Stimulated activated CD4-positive, alpha-beta T cell treated with anti-CD3 and anti-CD28 coated beads, Interleukin-1b, Interleukin-23, amount 100 ng/mL, for 1 hour (primary cell): ENCODE measurements at places on chromosomes 2 and 18.

DNA sequence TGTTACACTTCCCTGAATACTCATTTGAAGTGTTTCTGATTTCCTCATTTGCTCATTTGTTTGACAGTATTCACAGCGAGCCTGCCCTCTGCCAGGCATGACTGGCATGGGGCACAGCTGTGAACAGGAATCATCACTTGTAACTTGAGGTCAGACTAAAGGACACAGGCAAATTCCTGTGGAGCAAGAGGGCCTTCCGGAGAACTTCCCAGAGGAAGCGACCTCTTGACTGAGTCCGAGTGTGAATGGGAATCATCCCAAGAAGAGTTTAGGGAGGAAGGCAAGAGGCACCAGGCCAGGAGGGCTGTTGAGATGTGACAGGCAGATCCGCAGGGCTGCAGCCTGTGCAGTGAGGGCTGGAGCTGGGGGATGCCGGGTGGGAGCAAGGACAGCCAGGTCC is 45.4 kb downstream of the LIMS1 start:
- DNase-seq: no peak

- no peak for DNase-seq
Measured at GRCh38 chr2:146661473-146662096, 1183.2 kb upstream of the ACVR2A start.

DNA sequence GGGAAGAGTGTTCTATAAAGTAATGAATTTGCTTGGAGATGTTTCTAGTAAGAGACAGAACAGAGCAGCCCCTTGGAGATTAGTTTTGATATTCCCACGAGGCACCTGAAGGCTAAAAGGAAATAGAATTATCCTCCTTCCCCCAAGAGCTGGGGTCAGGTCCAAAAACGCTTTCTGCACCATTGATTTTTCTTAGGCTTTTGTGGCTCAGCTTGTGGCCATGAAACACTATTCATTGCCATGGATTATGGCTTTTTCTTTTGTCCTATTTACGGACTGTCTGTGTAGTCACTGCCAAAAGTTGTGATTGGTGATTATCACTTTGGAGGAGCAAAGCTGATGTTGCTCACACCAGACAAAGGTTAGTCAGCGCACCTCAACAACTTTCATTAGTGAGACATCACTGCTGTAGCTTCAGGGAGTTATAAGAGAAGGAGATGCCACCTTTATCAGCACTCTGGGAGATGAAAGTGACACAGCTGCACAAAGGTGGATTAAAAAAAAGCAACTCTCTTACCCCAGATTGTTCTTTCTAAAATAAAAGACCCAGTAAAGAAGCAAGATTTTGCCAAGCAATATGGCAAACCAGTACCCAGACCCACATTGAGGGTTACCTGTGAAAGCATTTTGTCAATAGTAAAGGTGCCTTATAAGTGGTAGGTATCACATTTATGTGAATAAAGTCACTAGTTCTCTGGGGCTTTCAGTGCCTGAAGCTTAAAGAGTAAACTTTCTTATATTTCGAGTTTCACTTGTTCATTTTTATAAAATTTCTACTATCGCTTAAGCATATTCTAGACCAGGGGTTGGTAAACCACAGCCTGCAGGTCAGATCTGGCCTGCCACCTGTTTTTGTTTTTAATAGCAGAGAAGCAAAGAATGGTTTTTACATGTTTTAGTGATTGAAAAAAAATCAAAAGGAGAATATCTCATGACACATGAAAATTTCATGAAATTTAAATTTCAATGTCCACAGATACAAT is 10.6 kb downstream of the CXCR4 start:
- DNase-seq: no peak

GRCh38 chr18:62493033-62493862 is 29.6 kb upstream of the ZCCHC2 start:
- no peak for DNase-seq

- DNase-seq: no peak
Measured at GRCh38 chr2:238487134-238487533, 60.4 kb downstream of the ASB1 start.

GRCh38 chr2:71223767-71224333 is 3.1 kb downstream of the PAIP2B start:
- DNase-seq: no peak

DNA sequence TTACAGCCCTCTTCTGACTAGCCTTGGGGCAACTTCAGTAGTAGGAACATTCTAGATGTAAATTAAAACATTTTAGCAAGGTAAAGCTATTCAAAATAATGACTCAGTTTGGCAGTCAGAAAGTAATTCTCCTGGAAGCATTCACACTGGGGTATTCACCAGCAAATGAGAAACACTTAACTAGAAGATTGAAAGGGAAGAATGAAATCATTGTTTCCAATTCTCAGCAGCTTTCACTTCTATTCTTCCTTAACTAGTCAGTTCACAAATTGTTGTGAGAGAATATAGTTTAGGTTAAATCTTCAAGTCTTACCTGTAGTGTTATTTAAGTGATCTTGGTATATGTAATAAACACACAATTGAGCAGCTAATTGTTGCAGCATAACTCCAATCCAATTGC is 1135.6 kb upstream of the FAM98A start:
- DNase-seq: no peak

DNA sequence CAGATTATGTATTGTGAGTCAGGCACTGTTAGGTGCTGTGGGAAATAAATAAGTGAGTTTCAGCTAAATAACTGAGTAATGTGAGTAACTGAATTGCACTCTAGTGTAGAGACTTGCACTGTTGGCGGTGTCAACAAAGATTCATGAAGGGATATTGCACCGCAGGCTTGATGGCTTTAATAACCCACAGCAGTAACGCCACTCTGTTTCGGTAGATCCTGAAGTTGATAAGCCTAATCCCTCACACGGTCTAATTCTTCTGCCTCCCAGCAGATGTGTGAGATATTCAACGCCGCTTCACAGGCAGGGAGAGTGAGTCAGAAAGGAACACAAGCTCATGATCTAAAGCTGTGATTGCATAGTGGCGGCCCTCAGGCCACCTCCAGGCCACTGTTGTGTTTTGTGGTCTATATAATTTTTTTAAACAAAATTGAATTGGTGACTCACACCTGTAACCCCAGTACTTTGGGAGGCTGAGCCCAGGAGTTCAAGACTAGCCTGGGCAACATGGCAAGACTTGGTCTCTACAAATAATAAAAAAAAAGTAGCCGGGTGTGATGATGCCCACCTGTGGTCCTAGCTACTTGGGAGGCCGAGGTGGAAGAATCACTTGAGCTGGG is 94.3 kb downstream of the LIPG start:
- DNase-seq: no peak

DNA sequence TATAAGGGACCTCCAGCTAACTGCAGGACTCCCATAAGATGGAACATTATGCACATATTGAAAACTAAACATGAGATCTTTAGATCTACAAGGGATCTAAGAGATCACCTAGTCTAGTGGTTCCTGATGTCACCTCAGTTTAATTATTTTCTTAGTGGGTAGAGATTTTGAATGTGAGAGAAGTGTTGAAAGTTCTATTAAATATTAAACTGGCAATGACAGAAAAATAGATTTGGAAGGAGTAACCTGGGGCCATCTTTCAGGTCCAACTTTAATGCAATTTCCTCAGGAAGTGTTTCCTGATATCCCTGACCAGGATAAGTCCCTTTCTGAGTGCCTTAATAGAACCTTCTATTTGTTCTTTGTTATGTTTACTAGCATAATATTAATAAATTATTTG is 29.1 kb upstream of the CPS1 start:
- DNase-seq: no peak

DNA sequence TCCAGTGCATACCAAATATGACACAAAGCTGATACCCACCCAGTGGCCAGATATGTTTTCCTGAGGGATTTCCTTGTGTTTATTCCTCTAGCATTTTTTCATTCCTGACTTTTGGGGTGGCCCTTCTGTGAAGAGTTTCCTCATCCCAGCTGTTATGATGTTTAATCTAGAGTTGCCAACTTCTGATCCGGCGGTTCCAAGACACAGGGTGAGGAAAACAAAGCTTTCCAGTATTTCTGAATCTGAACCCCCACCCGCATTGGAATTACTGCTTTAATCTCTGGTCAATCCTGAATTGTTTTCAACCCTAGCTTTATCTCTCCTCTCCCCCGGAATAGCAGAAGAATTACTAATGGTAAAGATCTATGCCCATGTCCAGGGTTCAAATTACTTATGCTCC is 39.2 kb upstream of the PNPT1 start:
- no peak for DNase-seq

DNA sequence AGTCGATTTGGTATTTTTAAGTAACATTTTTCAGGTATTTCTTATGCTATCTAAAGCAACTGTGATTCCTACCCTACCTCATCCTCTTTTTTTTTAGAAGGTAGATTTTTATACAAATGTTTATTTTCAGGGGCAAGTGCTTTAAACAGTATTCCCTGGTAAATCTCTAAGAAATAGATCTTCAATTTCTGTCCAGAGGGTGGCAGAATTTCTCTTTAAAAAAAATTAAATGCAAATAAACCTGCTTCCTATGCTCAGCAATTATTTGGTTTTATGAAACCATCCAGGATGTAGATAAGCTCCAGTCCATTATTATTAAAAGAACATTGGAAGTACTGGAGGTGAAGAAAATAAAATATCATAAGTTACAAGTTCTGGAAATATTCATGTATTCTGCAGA is 191.9 kb downstream of the MYO3B start:
- no peak for DNase-seq

DNA sequence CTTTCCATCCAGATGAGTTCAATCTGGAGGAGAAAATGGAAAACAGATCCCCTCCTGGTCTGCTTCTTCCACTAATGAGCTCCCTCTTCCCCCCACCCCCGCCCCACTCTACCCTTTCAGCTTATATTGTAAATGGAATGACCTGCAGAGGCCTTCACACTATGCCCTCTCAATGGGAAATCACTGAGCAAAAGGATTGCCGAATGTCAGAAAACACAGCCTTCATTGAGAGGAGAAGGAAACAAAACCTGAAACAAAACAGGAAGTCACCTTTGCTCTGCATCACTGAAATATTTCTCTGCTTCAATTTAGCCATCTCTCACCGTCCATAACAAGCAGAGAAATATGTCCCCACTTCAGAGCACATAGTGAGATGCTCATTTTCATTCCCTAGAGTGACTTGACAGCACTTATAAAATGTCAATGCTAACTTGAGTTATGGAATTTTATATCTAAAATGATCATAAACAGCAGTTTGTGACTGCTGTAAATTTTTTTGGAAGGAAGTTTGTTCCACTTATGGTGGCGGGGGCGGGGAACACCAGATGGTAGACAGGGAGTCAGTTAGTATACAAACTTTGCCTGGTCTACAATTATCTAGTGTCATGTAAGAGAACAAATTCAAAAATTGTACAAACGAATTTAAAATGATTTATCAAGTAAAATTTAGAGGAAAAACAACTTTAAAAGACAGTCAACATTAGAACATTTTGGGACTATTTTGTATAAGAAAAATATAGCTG is 1.8 kb upstream of the FRZB start:
- DNase-seq: no peak
